ENCODE measurements at places on chromosomes 12 and 14.

GRCh38 chr14:106622200-106622745 lies 1095.9 kb downstream of the TMEM121 start:
- DNase-seq = no peak

- DNase-seq = no peak
Observed at GRCh38 chr12:116926283-116927243, 15.8 kb downstream of the FBXW8 start.

- DNase-seq = no peak
Observed at GRCh38 chr14:50107850-50108249, 8.5 kb downstream of the VCPKMT start.

GRCh38 chr12:47860873-47861272 lies 41.2 kb upstream of the HDAC7 start:
- no peak for DNase-seq

GRCh38 chr12:19525274-19525673 lies 86.0 kb downstream of the AEBP2 start:
- no peak for DNase-seq

DNA sequence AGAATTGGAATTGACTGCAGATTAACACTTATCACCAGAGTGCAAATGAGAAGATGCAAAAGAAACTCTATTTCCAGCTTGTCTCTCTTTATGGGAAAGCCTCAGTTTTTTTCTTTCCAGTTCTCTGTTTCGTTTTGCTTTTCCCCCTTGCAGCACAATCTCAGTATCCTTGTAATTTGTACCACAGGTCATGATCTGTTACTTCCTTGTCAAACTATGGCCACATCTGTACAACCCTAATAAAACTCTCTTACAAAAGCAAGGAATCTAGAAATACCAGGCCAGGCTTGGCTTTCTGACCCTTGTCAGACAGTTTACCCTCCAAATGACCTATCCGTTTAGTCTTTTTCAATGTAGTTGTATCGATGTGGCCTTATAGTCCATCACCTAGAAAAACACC lies 33.9 kb downstream of the MYBPC1 start:
- DNase-seq = no peak

DNA sequence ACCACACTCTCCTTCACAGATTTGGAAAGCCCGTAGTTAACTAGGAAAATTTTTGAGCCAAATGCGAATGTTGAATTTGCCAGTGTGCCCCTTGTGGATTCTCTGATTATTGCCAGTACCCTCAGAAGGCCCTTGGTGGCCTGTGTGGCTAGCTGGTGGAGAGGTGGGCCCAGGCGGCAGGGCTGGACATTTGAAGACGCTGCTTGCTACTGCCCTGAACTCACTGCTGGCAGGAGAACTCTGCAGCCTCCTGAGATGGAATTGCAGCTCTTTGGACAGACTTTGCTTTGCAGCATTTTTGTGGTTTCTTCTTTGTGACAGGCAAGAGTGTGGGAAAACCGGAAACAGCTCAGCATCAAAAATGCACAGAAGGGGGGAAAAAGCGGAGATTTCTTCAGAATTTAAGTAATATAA lies 97.6 kb downstream of the TGFB3 start:
- no peak for DNase-seq

DNA sequence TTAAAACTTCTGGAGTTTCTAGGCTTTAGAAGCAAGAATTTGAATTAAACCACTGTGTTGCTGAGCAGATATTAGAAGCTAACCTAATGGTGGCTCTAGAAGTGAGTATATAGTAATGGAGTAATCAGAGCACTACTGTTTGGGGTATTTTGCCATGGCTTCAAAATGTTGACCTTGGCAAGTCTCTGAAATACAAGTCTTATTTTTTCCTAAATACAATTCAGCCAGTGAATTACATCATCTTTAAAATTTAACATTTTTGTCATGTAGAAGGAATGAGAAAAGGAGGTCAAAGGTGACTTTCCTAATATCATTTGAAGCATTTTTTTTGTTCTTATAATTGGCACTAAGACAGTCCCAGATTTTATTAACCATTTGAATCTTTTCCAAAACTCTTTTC lies 25.2 kb downstream of the PMCH start:
- DNase-seq = no peak
